ENCODE measurements at places on chromosomes 12 and 14.

GRCh38 chr14:39229222-39229543, 4.5 kb upstream of the MIA2 start:
- DNase-seq = no peak

- DNase-seq = no peak
These were observed 311.3 kb downstream of the C12orf75 start for GRCh38 chr12:105641749-105642148.

DNA sequence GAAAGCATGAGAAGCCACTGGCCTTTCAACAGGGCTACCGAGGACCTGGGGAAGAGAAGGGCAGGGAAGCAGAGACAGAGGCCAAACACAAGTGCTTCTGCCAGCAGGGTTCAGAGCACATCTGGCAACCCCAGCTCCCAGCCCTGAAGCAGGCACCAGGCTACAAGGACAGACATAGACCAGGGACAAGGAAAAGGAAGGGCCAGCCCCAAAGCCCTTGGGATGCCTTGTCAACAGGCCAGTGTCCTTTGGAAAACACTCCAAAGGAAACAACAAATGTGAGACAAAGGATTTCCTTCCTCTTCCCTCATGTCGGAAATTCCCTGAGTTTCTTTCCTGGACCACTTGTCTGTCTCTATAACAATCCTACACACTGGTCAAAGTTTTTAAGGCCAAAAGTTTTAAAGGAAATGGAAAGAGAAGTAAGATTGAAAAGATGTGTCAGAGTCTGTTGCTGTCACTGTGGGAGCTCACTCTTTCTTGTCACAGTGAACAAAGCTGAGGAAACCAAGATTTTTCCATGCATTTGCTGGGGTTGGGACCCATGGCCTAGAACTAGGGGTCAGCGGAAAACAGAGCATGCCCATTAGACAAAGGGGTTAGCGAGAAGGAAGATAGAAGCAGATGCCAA, 59.4 kb downstream of the TTC9 start:
- no peak for DNase-seq

DNA sequence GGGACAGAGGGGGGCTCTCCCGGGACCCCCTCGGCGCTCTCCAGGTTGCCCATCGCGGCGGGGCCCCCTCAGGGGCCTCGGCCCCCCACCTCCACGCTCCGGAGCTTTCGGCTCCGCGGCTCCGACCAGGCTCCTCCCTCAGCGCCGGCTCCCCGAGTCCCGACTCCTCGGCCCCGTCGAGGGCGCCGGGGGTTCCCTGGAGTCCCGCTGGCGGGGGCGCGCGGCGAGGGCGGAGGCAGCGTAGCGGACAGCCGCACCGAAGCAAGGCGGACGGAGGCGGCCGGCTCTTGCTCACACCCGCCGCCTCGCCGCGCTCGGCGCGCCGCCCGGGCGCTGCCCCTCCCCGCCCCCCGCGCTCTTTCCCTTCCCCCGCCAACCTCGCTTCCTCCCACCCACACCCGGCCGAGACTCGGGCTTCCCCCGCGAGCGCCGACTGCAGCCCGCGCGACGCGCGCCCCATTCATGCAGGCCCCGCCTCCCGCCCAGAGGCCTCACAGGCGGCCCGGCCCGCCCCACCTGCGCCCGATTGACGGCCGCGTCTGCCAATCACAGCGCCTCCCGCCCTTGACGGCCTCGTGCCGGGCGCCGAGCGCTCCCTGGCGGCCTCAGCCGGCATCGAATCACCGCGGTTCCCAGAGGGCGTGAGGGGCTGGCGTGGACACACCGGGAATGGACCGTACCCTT, at the start of gene FMNL3:
TSS of gene FMNL3 (minus strand) at position 278 of the 684 bp plus-strand sequence. CDS start at position 53, 225 bp downstream.
- peak; percentile 52 for DNase-seq

GRCh38 chr12:133080026-133080367, 726 bp upstream of the ZNF140 start:
- peak; percentile 97 for DNase-seq

DNA sequence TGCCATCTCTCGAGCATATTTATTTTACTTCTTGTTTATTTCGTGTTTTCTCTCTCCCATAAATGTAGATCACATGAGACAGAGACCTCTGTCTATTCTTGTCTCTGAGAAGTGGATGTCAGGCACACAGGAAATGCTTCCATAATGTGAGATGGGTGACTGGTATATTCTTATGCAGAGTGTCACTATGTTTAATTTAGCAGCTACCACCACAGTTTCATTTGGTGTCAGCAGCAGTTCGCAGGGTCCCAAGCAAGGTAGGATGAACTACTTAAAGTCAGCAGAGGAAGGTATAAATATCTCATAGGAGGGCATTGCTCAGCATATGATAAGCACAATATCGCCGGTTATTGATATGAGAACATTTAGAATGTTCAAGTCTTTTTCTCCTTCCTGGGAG, 180.9 kb upstream of the CNTN1 start:
- DNase-seq = no peak

DNA sequence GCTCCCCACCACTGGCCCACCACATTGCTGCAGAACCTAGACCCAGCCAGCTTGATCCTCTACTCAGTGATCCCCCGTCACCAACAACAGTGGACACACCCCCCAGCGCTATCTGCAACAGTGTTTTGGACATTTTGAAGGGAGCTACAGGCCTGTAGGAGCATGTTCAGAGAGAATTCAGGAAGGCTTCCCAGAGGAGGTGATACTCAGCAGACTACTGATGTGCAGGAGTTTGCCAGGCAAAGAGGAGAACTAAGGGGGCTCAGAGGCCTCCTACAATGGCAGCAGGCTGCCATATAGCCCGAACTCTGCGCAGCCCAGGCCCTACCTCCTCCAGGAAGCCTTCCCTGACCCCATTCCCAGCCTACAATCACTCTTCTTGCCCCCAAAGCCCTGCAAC, 70.0 kb downstream of the SYNE3 start:
- DNase-seq = no peak

DNA sequence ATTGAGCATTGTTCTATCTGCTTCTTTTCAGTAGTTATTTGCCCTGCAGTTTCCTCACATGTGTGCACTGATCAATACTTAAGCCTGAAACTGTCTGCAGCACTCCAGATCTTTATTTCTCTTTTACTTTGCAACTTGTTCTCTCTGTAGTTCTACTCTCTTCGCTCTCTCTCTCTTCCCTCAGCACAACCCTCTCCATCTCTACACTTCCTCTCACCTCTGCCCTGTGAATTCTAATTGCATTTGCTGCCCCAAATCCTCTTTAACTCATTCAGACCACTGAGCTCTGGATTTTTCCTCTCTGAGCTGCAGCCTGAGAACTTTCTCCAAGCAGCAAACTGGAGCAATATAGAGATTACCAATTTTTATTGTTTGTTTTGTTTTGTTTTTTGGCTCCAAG, 1035.5 kb downstream of the FSCB start:
- DNase-seq = no peak

Measured in SHP77 treated with DMSO at 0.1 percent for 48 hours (cell line).